ENCODE measurements at places on chromosomes 5 and 9.

DNA sequence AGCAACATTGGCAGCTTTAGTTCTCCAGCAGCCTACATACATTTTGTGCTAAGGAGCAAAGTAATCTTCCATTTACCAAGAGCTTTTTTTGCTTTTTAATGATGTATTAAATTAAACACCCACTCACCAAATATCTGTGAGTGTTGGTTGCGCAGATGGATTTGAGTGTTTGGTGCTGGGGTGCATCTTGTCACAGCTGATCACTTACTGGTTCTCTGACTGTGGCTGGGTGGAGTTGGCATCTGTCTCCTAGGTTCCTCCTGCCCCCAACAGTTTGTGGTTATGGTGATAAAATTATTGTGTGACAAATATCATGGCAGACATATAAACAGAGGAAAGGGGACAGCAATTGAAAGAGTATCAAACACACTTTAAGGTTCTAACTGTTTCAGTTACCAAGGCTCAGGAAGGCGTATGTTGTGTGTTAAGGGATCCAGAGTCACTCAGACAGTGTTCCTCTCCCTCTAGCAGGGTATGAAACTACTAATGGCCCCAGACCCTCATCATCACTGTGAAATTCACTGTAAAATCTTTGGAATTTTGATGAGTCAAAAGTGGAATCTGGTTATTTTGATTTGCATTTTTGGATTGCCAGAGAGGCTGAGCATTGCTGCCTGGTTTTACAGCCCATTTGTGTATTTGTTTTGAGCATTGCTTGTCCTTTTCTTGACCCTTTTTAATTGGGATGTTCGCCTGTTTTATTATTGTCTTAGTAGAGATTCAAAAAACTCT, 81.7 kb downstream of the PDE8B start:
- DNase-seq = peak; percentile 86

GRCh38 chr5:76617675-76618074, 5.5 kb downstream of the F2RL2 start:
- DNase-seq = peak; percentile 81

DNA sequence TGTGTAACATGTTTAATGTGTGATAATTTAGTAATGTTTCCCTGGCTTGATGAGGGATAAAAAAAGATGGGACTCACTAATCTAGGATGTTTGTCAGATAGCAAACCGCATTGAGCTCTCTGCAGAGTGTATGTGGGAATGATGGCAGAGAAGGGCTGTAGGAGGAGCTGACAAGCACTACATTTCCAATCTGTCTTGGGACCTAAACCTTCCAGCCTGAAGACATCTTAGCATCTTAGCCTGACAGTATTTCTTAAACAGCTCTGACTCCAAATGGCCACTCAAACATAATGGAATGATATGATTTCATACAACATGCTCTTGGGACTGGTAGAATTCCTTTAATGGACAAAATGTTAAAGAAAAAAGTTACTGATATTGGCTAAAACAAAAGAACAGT, 116.7 kb downstream of the PPP2R2B start:
- DNase-seq = no peak

DNA sequence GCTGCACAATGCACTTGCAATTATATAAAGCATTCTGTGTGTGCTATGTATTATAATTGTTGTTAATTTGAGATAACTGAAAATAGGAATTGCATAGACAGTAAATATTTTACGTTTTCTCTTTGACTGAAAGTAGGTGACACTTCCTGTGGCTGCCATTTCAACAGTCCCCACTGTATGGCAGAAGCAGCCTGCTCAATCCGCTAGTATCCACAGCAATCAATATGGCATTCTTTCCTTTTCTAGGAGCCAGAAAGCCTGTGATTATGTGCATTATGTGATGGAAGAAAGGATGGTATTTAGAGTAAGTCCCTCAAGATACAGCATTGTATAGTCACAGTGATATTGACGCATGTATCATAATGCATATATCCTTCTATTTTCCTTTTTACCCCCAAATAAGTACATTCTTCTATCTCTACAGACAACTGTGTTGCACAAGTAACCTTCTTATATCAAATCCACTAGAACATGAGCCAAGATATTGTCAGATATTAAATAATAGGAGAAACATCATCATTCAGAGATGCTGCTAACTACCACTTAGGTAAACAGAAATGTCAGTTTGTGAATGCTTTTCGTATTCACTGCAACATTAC, 59.7 kb downstream of the CARTPT start:
- peak; percentile 19 for DNase-seq

GRCh38 chr9:74322661-74323314, 174.3 kb upstream of the RORB start:
- DNase-seq = no peak

Data from osteoblast (primary cell).